ENCODE measurements at places on chromosomes 5 and 9.

GRCh38 chr5:7867260-7867659 lies 1.6 kb downstream of the FASTKD3 start:
- no peak for DNase-seq

GRCh38 chr9:95104980-95105379 lies 212.5 kb downstream of the FANCC start:
- DNase-seq, result no peak

- no peak for DNase-seq
These were observed at the start of gene PCDHA2 for GRCh38 chr5:140794595-140795258. PCDHA2 (plus strand) TSS chr5:140794852.

GRCh38 chr5:73451224-73452130 lies 2.9 kb upstream of the FOXD1 start:
- DNase-seq, result no peak

GRCh38 chr9:98829766-98830165 lies 22.3 kb downstream of the GALNT12 start:
- no peak for DNase-seq

All from activated CD8-positive, alpha-beta memory T cell treated with anti-CD3 and anti-CD28 coated beads for 1 hour (primary cell).